Small intestine (tissue), 16 donors: ENCODE measurements at places on chromosomes 5 and 9.

DNA sequence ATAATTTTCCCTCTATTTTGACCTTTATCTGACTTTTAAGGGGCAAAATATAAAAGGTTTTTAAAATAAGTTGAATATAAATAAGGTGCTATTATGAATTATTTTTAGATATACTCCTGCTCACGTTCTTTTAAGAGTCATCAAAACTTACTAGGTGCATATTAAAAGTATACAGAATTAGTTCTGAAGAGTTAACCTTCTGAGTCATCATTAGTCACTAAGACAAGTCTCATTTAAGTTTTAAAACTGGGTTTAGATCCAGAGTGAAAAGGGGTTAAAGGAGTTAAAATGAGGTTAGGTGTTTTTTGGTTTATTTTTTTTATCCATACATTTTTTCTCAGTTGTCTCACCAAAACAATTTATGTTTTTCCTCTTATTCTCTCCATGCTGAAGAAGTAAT lies 41.7 kb downstream of the SMIM15 start:
- DNase-seq: no peak

GRCh38 chr5:175860531-175861045 lies 10.8 kb upstream of the CPLX2 start:
- DNase-seq: no peak

DNA sequence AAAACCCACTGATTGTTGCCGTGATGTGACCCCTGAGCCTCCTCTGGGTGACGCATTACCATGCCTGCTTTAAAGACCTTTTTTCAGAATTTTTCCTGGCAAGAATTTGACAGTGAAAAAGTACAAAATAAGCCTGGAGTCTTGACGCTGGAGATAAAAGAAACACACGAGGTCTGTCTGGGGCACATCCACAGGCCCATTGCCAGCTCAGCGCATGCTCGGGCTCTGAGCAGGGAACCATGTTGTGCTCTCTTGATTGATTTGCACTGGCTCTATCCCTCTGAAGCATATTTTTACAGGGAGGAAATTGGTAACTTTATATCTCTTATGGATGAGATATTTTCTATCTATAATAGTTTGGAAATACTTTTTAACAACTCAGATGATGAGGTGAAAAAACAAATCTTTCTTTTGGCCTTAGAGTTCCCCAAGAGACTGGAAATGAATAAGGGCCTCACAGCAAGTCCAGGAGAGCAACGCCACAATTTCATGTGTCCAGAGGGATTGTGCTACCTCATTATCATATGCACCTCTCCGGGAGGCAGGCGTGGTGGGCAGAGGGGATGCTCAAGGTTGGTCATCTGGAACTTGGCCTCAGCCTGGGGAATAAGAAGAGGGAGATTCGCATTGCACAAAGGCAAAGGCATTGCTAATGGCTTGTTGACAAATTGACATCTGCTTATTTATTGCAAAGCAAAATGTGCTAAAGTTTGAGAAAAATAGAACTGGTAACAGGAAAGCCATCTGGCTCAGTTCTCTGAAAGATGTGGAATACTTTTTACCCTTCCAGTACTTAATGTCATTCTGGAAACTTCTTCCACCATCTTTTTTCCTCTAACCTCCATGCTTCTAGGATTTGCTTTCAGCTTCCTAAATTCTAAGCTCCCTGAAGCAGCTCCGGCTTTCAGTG lies 183.8 kb downstream of the PJA2 start:
- no peak for DNase-seq

DNA sequence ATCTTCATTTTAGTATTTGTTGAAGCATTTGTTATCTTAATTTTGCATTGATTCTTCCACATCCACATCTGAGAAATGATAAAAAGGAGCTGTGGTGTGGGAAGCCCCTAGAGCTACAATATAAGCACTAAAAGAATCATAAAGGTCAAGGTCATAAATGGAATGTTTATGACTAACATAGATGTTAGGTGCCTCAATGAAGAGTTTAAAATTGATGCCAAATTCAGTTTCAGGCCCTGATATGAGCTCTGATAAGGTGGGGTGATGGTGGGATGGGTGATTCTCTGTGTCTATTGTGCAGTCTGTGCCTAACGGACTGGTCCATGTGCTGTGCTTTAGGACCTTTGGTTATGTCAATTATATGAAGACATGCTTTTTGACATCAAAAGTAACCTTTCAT lies 61.2 kb upstream of the CAMK4 start:
- no peak for DNase-seq

DNA sequence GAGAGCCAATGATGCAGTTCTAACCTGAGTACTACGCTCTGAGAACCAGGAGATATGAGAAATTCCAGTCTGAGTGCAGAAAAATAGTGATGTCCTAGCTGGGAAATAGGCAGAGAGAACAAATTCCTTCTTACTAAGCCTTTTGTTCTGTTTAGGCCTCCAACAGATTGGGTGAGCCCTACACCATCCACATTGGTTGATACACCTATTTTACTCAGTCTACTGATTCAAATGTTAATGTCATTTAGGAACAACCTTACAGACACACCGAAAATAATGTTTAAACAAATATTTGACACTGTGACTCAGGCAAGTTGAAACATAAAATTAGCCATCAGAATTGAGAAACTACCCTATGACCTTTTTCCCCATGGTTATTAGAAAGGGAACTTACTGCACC lies 333.9 kb upstream of the IZUMO3 start:
- DNase-seq: no peak

DNA sequence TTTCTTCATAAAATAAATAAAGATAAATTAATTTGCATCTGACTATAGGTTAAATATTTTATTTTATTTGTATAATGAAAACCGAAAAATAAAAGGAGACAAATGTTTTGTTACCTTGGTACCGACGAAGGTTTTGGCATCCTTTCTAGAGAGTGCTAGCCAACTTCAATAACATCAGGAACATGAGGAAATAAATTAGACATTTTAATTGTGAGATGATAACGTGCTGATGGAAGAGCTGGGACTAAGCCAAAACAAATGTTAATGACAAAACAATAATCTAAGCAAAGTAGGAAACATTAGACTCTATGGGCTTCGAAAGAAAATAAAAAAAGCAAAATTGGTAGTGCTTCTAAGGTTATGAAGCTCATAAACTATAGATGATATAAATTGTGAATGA lies 201.0 kb downstream of the IRX2 start:
- no peak for DNase-seq
